ENCODE measurements at places on chromosomes 3 and 15. TPM values are rescaled to one million over a fixed set of nuclear protein-coding genes. Genes with fewer than 3 reads are reported as not detected.

The RPP25 gene
- total RNA-seq, result 15.0 TPM

The ATP13A4 gene
- total RNA-seq, result not detected

The LTK gene
- total RNA-seq, result 3.9 TPM

The COPB2 gene
- total RNA-seq, result 228 TPM

The PPP1R2 gene
- total RNA-seq, result 48.8 TPM

The TBC1D23 gene
- 66.6 TPM for total RNA-seq

Data from placental pericyte (primary cell).